ENCODE measurements at places on chromosomes 4 and X.

DNA sequence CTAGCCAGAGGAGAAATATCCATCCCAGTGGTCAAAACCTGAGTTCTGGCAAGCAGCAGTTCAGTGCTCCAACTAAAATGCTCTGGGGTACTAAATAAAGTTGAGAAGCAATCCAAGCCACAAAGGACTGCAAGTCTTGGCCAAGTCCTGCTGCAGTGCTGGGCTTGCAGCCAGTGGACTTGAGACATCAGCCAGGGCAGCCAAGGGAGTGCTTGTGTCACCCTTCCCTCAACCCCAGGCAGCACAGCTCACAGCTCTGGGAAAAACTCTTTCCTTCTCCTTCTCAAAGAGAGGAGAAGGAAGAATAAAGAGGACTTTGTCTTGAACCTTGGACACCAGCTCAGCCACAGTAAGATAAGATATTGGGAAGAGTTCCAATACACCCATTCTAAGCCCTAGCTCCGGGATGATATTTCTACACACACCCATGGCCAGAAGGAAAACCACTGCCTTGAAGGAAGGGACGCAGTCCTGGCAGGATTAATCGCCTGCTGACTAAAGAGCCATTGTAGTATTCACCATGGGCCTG, 99.8 kb downstream of the PTCHD1 start:
- no peak for DNase-seq

GRCh38 chrX:19879735-19880378, 7.5 kb downstream of the SH3KBP1 start:
- no peak for DNase-seq

- DNase-seq: no peak
These were observed 124.3 kb downstream of the ADGRA3 start for GRCh38 chr4:22391551-22391950.

DNA sequence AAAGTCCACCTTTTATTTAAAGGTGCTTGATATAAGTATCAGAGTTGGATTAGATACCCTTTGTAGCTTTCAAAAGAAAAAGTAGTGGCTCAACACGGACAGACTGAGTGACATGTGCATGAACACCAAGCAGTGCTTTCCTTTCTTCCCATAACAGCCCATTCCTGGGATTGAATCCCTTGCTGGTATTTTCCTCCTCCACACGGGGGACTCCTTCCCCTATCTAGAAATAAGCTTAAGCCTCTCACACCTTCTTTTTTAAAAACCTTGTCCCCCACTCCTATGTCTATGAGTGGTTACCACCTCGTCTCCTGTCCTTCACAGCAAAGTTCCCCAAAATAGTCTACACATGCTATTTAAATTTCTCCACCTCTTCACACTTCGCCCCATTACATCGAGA, 5.1 kb downstream of the AP1S2 start:
- no peak for DNase-seq

DNA sequence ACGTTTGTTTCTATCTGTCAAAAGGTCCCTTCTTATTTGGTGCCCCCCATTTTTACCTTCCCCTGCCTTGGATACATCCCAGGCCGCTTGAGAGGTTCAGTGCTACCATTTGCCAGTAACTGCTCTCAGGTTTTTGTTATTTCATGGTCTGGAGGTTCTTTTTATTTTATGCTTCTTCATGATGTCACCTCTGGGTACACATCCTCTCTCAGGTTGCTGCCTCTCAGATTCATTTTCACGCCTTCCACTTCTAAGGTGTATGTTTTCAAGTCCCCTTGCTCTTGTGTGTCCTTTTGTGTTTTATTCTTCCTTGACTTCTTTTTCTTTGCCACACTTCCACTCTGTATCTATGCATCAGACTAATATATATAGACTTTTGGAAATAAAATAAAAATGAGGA, 640.1 kb upstream of the AADAT start:
- DNase-seq: no peak

DNA sequence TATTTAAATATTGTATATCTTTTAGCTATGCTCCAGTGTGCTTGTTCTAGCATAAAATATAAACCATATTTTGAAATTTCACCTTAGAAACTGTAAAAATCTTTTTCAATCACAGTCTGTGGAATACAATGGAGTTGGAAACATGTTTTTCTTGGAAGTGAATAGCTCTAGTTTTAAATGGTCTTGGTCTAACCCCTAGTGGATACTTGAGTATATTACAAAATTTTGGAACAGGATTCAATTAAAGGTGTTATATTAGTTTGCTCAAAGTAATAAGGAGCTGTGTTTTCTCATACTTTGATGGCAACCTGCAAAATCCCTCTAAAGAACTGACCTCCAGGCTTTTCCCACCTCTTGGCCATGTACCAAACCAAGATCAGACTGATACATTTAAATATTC, 48.2 kb downstream of the STK26 start:
- DNase-seq: no peak

GRCh38 chr4:24180586-24180985, 290.7 kb upstream of the PPARGC1A start:
- DNase-seq: no peak

DNA sequence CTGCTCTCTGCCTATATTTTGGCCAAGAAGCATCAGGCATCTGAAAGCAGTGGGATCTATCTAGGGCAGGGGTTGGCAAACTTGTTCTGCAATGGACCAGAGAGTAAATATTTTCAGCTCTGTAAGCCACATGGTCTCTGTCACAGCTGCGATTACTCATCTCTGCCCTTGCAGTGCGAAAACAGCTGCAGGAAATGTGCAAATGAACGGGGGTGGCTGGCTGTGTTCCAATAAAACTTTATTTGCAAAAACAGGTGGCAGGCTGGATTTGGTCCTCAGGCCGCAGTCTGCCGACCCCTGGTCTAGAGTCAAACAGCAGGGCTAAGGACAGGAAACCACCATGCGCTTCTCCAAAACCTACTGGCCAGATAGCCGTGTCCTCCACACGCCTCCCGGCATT, 48.6 kb downstream of the ACOX3 start:
- no peak for DNase-seq

DNA sequence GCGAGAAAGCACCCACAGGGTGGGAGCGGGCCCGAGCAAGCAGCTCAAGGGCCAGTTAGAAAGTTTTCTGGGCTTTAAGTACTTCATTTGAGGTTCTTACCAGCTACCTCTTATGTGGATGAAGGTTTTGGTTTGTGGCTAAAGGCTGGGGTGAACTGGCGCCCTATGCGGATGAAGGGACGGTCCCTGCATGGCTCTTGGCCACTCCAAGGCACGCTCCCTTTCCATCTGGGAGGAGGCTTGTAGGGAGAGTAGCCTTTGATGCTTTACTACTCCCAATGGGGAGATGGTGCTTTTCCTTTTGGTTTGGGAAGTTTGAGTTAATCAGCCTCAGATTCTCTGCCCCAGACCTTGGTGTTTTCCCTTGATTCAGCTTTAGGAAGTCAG, 17.7 kb downstream of the MRFAP1 start:
- no peak for DNase-seq

DNA sequence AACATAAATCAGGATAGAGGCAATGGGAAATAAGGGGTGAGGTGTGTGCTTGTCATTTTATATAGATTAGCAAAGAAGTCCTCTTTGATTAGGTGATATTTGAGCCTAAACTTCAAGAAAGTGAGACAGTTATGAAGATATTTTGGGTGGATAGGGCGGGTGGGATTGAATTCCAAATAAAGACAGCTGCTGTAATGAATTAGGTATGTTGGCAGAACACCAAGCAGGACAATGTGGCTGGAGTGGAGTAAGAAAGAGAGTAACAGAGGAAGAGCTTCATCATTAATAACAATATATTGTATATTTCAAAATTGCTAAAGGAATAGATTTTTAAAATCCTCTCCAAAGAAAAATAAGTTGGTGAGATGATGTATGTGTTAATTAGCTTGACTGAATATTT, 91.0 kb upstream of the CENPE start:
- DNase-seq: no peak

DNA sequence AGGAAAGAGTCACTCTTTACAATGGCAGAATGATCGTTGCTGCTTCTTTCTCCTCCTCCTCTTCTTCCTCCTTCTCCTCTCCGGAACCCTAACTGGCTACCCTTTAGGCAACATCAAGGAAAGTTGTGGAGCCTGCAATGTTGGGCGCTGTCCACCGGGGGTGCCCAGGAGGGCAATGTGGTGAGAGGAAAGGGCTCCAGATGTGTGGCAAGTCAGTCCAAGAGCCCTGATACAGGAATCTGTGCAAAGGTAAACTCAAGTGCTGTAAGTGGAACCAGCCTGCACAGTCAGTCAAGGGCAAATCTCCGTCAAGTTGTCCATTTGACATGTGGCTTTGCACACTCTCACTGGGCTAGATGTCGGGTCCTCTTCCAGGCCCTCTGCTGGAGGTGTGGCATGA, 2.8 kb downstream of the RTL5 start:
- DNase-seq: no peak

GRCh38 chrX:20313899-20314298, 47.2 kb upstream of the RPS6KA3 start:
- DNase-seq: no peak

DNA sequence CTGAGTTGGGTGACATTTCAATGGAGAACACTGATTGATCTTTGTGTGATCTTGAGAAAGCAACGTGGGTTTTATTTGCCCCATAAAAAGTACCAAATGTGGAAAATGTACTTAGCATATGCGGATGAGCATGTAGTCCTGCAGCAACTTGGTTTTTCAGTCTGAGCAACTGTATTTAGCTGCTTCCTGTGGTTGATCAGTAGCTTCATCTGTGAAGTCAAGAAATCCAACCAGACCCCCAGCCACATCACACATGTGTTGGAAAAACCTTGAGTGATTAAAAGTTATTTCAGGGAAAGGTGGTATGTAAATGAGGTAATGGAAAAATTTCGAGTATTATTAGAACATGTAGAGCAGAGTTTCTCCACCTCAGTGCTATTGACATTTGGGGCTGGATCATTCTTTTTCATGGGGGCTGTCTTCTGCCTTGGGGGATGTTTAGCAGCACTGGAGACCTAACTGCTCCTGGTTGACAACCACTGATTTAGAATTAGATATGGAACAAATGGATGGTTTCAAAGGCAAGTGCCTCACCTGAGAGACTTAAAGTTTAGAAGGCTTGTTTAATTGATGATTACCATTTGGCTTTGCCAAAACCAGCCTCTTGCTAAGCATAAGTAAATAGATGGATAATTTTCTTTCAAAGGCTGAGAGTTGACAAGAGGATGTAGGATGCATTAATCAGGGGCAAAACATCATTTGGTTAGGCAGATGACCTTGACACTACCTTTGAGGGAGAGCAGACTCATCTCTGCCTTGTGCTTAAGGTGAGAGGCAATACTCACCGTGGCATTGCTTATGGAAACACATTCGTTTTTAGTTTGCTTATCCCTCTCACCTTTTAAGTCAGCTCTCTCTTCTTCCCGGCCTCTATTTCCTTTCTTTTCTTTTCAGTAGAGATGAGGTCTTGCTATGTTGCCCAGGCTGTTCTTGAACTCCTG, 193.0 kb upstream of the RPS6KA3 start:
- no peak for DNase-seq

DNA sequence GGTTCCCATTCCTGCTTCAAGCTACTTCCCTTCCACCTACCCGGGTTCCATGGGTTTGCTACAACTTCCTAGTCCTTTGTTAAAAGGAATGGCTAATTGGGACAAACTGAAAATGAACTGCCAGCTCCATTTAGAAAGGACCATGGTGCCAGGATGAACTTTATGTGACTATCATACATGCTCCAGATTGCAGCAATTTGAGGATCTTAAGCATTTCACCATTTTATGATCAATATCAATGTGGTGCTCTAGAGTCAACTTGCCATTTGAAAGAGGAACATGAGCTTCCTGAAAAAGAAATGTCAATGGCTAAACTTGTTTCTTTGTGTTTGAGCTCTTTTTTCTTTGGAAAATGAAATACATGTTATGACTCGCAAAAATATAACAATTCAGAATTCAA, 92.7 kb upstream of the IL15 start:
- no peak for DNase-seq

- DNase-seq: no peak
These were observed 76.7 kb downstream of the SLC4A4 start for GRCh38 chr4:71415491-71415890.

GRCh38 chrX:154918060-154918483, 31.9 kb downstream of the F8A1 start:
- DNase-seq: peak; percentile 0

- DNase-seq: no peak
These were observed 7.4 kb downstream of the HERC3 start for GRCh38 chr4:88599714-88600113.

DNA sequence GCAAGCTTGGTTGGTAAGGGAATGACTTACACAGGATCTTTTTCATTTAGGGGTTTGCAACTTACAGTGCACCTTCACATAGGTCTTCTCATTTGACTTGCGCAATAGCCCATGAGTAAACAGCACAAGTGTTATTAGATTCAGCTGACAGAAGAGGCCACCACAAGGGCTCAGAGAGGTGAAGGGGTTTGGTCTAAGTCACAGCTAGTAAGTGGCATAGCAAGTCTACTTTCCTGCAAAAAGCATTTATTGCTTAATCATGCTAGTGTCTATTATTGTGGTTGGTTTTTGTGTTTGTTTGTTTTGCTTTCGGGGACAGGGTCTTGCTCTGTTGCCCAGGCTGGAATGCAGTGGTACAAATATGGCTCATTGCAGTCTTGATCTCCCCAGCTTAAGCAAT, 83.3 kb downstream of the SPRY1 start:
- DNase-seq: no peak

DNA sequence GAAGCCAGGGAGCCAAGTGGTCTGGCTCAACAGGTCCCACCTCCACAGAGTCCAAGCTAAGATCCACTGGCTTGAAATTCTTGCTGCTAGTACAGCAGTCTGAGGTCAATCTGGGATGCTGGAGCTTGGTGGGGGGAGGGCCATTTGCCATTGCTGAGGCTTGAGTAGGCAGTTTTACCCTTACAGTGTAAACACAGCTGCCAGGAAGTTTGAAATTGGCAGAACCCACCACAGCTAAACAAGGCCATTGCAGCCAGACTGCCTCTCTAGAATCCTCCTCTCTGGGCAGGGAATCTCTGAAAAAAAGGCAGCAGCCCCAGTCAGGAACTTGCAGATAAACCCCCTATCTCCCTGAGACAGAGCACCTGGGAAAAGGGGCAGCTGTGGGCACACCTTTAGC, 84.9 kb downstream of the EDA2R start:
- no peak for DNase-seq

GRCh38 chrX:136646602-136647239, 1.2 kb upstream of the CD40LG start:
- no peak for DNase-seq

DNA sequence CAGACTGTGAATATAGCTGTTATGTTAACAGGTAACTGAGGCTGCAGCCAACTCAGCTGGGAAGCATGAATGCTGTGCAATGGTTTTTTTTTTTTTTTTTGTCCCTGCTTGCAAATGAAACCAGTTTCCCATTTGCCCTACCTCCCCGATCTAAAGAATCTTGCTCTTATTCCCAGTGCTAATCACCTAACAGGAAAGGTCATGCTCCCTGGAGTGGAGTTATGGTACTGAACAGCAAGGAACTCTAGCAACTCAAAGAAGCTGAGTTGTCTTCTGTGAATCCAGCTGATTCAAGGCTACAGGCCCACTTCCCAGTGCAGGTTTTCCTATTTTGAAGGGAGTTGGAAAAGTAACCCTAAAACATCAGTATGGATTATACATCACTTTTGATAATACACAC, 52.1 kb downstream of the HTR2C start:
- no peak for DNase-seq

GRCh38 chr4:87882861-87883260, 50.1 kb downstream of the MEPE start:
- DNase-seq: no peak

Measured in activated T-helper 1 cell treated with anti-CD3 and anti-CD28 coated beads, Interleukin-2, amount 50 U/mL, for 16 hours (primary cell).